Neural progenitor cell (in vitro differentiated cells): ENCODE measurements at places on chromosomes 5 and 9. TPM values are rescaled to one million over a fixed set of nuclear protein-coding genes. Genes with fewer than 3 reads are reported as not detected.

The ITGA1 gene
- total RNA-seq, result 2.2 and 3.9 TPM in 2 replicates

The FOXD4L3 gene
- not detected in 2 replicates for total RNA-seq

The KCNV2 gene
- not detected in 2 replicates for total RNA-seq

DNA sequence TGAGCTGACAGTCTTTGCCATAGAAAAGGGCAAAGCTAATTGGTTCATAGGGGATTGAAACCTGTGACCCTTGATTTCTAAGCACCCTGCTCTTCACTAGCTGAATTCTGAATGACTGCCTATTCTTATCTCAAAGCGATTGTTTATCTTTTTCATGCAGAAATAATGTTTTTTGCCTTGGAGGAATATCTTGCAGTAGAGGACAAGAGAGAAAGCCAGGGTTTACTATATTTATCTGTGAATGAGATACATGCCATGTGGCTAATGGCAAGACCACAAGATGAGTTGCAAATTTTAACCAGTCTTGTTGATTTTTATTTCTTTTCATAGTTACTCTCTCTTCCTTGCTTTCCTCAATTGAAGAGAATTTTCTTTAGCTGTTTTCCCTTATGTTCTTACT, 185.0 kb downstream of the CNTLN start:
- H3K4me1 ChIP-seq, result no peaks in the 10 kb centered on the region
- no peak overlapping the region for H3K27ac ChIP-seq
- H3K36me3 ChIP-seq, result no peaks in the 10 kb centered on the region
- H3K27me3 ChIP-seq, result no peaks in the 10 kb centered on the region
- no peak overlapping the region for H3K4me3 ChIP-seq
- no peak for DNase-seq

DNA sequence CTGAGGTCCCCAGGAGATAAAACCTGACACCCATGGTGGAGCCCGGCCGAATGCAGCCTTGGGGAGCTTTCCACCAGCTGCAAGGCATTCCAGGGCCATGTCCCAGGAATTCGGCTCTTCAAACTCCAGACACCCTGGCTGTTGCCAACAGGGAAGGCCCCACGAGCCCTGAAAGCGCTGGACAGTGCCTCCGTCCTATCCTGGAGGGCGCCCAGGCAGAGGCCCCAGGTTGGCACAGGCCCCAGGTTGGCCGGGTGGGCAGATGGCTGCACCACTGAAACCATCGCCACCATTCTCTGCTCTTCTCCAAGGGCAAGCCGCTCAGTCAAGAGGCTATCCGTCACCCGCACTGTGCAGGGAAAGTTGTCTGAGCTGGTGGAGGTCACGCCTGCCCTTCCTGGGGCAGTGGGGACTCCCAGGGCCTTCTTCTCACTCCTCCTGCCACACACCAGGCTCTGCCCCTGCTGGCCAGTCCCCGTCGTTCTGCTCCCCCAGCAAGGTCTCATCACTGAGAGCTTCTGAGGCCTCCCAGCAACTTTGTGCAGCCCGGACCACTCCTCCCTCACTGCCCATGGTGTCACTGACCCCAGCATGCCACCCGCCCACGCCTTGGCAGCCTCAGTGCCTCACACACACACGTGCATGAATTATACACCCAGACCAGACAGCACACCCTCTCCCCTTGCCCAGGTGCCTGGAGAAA, 21.2 kb downstream of the SLC6A3 start:
- H3K36me3 ChIP-seq, result no peaks in the 10 kb centered on the region
- H3K4me3 ChIP-seq, result no peak overlapping the region
- H3K27me3 ChIP-seq, result no peaks in the 10 kb centered on the region
- DNase-seq, result no peak
- no peak overlapping the region for H3K27ac ChIP-seq

- DNase-seq, result no peak
- no peak overlapping the region for H3K4me3 ChIP-seq
- no peaks in the 10 kb centered on the region for H3K36me3 ChIP-seq
These were observed 33.7 kb downstream of the BICD2 start for GRCh38 chr9:92730897-92731296.

GRCh38 chr5:17665836-17666235, 31.6 kb downstream of the TAF11L14 start:
- no peak overlapping the region for H3K4me3 ChIP-seq
- no peak for DNase-seq
- H3K36me3 ChIP-seq, result no peaks in the 10 kb centered on the region
- H3K27me3 ChIP-seq, result no peaks in the 10 kb centered on the region
- no peak overlapping the region for H3K27ac ChIP-seq
- H3K4me1 ChIP-seq, result peaks cover 12% of the 10 kb centered on the region
